ENCODE measurements at places on chromosomes 11 and 22.

- no peak for DNase-seq
These were observed 28.5 kb downstream of the MAFF start for GRCh38 chr22:38230108-38230825.

DNA sequence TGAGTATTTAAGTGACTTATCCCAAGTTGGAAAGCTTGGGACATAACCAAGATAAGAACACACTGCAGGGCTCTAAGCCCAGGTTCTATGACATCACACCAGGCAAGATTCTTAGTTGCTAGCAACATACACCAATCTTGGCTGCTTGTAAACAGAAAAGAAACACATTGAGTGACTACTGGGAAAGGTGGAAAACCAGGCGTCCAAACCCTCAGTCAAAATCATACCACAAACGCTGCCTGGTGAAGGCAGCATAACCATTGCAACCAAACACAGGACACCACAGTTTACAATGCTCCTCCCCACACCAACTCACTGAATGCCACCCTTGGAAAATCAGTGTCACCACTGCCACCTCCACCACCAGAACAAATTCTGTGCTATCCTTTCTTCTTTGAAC lies 379.9 kb downstream of the TTC28 start:
- DNase-seq = no peak

- no peak for DNase-seq
These were observed 91.1 kb upstream of the B3GAT1 start for GRCh38 chr11:134503100-134503499.

DNA sequence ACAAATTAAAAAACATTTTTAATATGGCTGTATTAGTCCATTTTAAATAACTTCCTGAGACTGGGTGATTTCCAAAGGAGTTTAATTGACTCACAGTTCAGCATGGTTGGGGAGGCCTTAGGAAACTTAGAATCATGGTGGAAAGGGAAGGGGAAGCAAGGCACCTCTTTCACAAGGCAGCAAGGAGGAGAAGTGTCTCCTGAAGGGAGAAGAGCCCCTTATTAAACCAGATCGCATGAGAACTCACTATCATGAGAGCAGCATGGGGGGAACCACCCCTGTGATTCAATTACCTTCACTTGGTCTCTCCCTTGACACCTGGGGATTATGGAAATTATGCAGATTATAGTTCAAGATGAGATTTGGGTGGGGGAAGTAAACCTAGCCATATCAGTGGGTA lies 488.6 kb downstream of the ETS1 start:
- no peak for DNase-seq

- no peak for DNase-seq
These were observed 1319.9 kb downstream of the BRD1 start for GRCh38 chr22:48507595-48508350.

GRCh38 chr11:64839335-64839734 lies 5.1 kb downstream of the CDC42BPG start:
- no peak for DNase-seq

- DNase-seq = no peak
These were observed 124.3 kb downstream of the C11orf58 start for GRCh38 chr11:16862726-16863125.

DNA sequence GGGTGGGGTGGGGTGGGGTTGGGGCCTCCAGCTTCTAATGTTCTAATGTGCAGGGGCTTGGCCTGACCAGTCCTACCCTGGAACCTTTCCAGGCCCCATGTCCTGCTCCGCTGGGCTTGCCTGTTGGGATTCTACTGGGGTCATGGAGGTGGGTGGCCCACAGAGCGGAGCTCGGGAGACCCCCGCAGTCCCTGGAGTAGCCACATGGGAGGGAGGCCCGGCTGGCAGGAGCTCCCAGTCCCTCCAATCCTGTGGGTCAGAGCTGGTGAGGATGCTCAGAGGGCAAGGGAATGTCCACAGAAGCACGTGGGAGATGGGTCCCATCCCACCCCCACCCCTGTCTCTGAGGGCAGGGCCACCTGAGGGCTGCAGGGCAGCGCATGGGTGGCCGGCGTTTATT lies 2.9 kb downstream of the SEPTIN5 start:
- DNase-seq = no peak

DNA sequence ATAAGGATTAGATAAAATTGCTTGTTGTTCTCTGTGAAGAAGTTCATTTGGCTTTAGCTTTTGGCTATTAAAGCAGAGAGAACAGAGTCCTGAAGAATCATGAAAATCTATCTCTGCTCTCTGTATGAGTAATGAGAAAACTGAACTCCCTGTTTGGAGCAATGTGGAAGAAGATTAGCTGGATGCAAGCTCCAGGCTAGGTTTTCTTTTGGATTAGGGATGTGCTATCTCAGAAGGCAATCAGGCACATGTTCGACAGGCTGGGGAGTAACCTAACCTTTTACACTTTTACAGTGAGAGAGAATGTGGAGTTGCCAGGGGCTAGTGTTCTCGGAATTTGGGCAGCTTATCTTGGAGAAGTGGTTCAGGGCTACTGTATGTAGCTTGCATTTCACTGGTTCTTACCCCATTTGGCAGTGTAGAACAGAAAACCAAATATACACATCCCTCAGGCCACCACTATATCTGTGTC lies 8.5 kb upstream of the SLN start:
- no peak for DNase-seq

- no peak for DNase-seq
These were observed 42.8 kb downstream of the ALX4 start for GRCh38 chr11:44267006-44267749.

DNA sequence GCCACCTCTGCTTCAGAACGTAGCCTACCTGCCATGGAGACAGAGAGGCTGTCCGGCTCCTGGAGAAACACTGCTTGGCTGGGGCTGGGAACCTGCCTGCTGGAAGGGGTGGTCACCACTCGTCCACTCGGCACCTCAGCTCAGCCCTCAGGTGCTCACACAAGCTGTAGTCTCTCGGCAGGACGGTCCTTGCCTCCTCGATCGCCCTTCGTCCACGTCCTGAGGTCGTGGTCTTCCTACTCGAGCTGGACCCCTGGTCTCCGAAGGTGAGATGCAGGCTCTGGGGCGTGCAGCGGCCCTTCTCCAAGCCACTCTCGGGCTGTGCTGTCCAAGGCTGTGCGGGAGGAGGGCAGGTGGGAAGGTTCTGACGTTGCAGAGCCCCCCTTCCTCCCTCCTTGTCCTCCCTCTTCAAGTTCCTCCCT lies at the start of gene TBX10:
Gene TBX10, minus strand, starts transcription at position 326 of the 422 bp plus-strand sequence. Its CDS starts 291 bp downstream, at position 35.
- DNase-seq = no peak

DNA sequence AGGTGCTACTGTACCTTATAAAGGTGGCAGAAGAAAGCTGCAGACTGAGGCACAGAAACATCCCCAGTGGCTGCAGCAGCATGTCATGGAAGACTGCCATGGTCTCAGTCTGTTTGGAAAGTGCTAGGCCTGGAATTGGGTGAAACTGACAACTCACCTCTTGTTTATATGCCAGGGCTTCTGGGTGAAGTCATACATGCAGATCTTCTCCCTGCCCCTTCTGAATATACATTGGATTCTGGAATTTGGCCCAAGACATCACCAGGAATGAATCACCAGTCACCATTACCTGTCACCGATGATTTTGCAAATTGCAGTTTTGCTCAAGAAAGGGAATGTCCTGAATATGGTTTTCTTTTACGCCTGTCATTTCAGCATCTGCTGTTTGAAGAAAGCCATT lies at the start of gene PLET1:
Gene PLET1, minus strand, starts transcription at position 371 of the 400 bp plus-strand sequence. Its CDS starts 271 bp downstream, at position 100.
- DNase-seq = no peak

DNA sequence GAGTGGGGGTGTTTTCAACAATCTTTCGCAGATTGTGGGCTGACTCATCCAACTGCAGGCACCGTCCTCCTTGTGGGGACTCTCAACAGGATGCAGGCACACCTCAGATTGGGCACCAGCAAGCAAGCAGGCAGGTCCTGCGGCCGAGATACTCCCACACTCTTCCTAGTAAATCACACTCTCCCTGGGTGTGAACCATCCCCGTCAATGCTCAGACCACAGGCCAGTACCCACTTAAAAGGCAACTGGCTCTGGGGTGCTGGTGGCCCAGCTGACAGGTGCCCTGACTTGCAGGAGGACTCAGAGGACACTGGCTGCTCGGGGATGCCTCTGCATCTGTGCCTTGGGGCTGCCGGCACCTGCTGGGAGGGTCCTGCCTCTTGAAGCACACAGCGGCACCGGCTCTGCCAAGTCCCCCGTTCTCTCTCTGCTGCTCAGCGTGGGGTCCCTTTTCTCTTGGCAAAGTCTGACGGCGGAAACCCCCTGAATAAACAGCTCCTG lies 282.5 kb downstream of the CTTN start:
- no peak for DNase-seq

GRCh38 chr22:29904020-29904419 lies 21.0 kb downstream of the MTMR3 start:
- no peak for DNase-seq

- DNase-seq = no peak
These were observed 17.3 kb downstream of the APOL2 start for GRCh38 chr22:36221799-36222751.

DNA sequence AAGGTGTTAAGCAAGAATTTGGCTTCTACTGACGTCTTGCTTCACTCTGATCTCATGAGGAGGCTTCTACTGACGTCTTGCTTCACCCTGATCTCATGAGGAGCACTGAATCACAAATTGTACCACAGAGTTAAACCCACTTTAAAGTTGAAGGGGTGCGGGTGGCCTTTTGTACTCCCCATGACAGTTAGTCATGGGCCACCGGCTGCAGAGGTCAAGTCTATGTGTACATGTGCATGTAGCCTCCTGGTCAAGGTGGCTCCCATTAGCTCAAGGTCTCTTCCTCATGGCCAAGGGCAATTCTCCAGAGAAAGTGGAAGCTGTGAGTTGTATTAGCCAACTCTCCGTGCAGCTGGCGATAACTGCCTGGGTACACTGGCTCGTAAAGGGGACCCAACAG lies 23.1 kb upstream of the FZD4 start:
- no peak for DNase-seq

- no peak for DNase-seq
These were observed 118.9 kb upstream of the PARVA start for GRCh38 chr11:12258451-12258850.
